ENCODE measurements at places on chromosomes 4 and X. TPM values are rescaled to one million over a fixed set of nuclear protein-coding genes. Genes with fewer than 3 reads are reported as not detected.

- no peak for DNase-seq
Observed at GRCh38 chrX:149013081-149013480, 492.0 kb downstream of the IDS start.

Gene RAB39B
- total RNA-seq, result 1.3 TPM

GRCh38 chrX:153687121-153688039 lies at the start of gene SLC6A8:
Gene SLC6A8 (plus strand): TSS chrX:153687926. CDS start chrX:153688575, 649 bp downstream.
- peak; percentile 60 for DNase-seq

DNA sequence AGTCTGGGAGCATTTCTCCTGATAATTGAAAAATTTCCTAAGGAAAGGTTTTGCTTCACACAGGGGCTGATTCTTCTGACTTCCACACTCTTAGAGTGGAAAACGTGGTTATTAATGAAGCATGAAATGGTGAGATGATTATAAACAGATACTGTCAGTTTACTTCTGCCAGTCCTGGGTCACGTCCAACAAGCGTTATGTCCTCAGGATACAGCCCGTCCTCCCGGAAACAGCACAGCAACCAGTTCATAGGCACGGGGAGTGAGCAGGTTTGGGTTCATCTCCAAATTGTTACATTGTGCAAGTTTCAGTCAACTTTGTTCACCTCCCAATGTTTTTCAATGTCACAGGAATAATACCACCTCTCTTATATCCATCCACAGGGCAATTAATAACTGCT lies 98.8 kb downstream of the NPNT start:
- DNase-seq, result no peak

Gene BRS3
- not detected for total RNA-seq

- no peak for DNase-seq
Observed at GRCh38 chr4:25838526-25838925, 24.3 kb downstream of the SEL1L3 start.

DNA sequence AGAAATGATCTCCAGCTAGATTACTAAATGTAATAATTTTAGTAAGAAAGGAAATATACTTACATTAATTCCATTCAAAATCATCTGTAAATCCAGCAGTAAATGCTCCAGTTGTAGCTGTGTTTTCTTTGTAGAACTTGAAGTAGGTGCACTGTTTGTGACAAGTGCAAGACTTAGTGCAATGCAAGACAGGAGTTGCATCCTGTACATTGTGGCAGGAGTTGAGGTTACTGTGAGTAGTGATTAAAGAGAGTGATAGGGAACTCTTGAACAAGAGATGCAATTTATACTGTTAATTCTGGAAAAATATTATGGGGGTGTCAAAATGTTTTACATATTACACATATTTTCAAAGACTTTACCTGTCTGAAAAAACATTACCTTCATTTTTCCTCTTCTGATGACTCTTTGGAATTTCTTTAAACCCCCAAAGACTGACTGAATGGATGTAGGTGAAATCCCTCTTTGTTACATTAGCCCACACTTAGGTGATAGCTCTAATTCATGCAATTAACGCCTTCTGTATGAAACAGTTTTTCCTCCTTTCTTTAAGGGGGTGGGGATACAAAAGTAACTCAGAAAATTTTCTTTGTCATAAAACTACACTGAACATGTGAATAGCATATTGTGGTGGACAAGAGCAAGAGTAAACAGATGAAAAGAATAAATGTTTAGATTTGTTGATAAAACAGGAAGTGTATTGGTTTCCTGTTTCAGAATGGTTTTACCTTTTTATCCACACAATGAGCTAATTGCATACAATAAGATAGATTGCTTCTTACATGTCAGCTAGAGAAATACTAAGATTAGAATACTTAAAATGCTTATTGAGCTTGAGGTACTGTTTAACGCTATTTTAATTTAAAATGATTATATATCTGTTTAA lies at the start of gene IL2:
TSS of gene IL2 (minus strand) at position 495 of the 886 bp plus-strand sequence. CDS start at position 210, 285 bp downstream.
- DNase-seq, result no peak

Gene HHIP
- 0.46 TPM for total RNA-seq

DNA sequence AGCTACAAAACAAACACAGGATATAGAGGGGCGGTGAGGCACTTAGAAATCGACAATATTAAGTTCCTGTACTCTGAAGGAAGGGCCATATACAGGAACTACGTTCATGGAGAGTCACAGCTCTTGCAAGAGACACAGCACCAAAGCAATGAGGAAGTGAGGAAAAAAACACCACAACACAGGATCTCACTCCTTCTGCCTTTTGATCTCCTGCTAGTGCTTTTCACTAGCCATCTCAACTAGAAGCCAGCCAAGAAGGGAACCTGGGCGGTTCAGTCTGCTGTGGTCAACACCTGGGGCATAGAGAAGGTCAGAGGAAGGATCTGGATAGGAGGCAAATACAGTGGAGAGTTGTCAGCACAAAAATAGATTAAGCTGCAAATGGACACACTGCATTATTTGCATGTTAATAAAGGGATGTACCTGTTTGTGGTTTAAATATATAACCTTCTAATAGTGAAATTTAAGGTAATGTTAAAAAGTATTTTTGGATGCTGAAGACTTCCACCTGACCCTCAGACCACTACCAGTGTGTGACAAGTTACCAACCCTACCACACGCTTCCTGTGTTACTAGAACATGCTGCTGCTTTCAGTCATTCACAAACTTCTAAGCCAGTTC lies 104.6 kb downstream of the DTHD1 start:
- DNase-seq, result peak; percentile 4

Gene SLC4A4
- 5.0 TPM for total RNA-seq

- no peak for DNase-seq
Observed at GRCh38 chr4:121873604-121874003, 3.3 kb upstream of the BBS7 start.

DNA sequence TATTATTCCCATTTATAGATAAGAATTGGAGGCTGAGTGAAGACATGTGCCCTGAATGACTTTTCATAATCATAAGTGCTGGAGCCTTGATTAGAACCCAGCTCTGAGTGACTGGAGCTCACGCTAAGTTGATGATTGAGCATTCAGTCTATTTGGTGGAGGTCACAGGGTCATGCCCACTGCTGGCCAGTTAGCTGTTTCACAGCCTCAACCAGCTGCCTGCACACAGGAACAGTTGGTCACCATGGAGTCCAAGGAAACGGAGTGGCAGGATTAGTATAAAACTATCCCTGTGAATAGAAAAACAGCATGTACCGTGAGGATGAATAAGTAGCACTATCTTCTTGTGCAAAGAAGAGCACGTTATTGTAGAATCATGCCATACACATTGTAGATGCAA lies 1.0 kb upstream of the C4orf54 start:
- no peak for DNase-seq

- peak; percentile 4 for DNase-seq
Observed at GRCh38 chrX:135520022-135520552, 373 bp upstream of the INTS6L start.

Gene HPRT1
- total RNA-seq, result 10.5 TPM

DNA sequence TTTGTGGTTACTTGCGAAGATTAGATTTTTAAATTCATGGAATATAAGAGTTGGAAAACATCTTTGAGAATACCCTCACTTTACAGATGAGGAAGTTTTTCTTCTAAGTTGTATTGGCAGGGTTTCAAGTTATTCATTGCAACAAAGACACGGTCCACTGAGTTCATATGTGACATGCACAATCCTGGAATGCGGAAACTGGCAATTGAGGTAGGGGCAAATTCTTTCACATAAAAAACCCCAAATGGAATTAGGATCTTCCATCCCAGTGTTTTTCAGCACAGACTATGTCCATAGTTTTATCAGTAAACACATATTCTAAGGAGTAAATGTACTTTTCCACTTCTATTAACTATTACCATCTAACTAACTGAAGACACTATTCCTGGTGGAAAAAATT lies 81.8 kb upstream of the NAP1L5 start:
- no peak for DNase-seq

Gene RHOXF2B
- not detected for total RNA-seq

DNA sequence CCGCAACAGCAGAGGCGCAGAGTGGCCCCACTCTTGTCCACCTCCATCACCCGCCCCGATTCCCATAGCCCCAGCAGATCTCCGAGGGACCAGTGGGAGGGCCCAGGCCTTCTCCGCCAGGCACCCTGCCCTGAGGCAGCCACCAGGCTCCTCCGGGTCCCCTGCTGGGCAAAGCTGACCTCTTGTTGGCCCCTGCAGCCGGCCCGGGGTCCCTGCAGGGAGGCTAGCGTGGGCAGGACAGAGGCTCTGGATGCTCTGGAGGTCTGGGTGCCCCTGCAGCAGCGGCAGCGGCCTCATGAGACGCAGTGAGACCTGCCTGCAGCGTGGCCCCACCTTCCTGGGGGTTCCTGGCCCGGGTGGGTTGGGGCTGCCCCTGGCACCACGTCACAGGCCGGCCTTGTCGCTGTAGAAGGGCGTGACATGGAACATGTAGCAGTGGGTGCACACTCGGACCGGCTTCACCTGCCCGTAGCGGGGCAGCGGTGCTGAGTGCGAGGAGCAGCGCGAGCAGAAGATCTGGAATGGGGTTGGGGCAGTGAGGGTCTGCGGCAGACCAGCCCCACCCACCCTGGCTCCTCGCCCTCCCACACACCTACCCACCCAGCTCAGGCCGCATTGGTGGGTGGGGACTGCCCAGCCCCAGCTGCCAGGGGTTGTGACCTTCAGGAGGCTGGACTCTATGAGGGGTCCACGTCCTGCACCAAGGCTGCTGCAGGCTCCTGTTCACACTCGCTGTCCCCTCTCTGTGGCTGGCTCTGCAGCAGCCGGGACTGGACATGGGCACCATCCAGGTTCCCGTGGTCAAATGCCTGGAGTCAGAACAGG lies 8.6 kb upstream of the MXD4 start:
- no peak for DNase-seq

- no peak for DNase-seq
Observed at GRCh38 chr4:73985528-73985852, 2.5 kb downstream of the PPBP start.

- peak; percentile 73 for DNase-seq
Observed at GRCh38 chrX:112840382-112841113, at the start of gene AMOT. Gene AMOT (minus strand): TSS chrX:112840831. CDS start chrX:112823126, 17,705 bp downstream.

DNA sequence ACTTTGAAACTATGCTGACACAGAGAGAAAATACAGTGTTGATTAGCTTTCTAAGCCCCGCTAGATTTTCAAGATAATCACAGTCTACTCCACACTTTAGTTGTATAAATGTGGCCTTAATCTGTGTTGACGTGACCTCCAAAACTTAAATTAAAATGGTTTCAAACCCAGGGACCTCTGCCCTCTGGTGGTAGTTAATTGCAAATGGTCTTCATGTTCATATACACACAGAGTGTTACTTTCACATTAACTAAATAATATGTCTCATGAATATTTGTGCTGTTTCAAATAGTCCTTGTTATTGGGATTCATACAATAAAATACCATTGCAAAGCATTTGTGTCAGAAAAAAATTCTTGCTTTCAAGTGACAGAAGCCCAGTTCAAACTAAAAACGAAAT lies 64.3 kb downstream of the TASL start:
- DNase-seq, result no peak

DNA sequence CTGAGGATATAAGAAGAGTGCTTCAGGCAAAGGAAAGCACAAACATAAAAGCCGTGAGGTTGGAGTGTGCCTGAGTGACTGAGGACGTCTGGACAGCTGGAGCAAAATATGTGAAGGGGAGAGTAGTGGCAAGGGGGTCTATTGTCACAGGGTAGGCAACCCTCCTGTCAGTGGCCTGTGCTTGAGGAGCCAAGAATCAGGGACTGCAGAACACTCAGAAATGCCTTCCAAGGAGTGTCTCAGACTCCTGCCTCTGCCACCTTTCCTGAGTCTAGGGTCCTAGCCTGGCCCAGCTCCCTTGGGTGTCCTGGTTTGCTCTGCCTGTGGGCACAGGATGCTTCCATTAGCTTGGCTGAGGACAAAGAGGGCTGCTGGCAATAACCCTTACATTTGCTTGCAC lies 152.5 kb upstream of the PJA1 start:
- no peak for DNase-seq

Gene N4BP2
- 24.9 TPM for total RNA-seq

- DNase-seq, result no peak
Observed at GRCh38 chr4:81422595-81422994, 49.1 kb downstream of the RASGEF1B start.

GRCh38 chrX:118254611-118255010 lies 91.3 kb upstream of the WDR44 start:
- DNase-seq, result peak; percentile 53

Gene COL4A6
- 10.5 TPM for total RNA-seq

DNA sequence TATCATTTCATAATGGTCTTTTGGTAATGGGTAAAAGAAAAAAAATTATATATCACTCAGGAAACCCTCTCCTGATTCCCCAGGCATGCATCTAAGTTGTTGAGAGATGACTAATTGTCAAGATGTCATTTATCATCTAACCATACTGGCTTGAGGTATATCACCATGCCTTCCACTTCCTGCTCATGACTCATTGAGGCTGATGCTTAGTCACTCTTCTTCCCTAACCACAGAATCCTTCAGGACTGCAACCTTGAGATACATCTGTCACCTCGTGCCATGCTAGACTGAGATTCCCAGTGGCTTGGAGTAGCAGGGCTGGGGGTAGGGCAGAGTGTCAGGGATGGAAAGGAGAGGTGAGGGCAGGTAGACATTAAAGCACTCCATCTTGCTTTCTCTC lies 782.5 kb upstream of the INTU start:
- DNase-seq, result no peak

Gene PARM1
- total RNA-seq, result 0.18 TPM

Gene PPP2R2C
- 1.7 TPM for total RNA-seq

- DNase-seq, result no peak
Observed at GRCh38 chr4:101418055-101418454, 70.7 kb upstream of the PPP3CA start.

- peak; percentile 21 for DNase-seq
Observed at GRCh38 chr4:10020871-10021652, at the start of gene SLC2A9. Gene SLC2A9 (minus strand): TSS chr4:10021497. CDS start chr4:10021429, 68 bp downstream.

DNA sequence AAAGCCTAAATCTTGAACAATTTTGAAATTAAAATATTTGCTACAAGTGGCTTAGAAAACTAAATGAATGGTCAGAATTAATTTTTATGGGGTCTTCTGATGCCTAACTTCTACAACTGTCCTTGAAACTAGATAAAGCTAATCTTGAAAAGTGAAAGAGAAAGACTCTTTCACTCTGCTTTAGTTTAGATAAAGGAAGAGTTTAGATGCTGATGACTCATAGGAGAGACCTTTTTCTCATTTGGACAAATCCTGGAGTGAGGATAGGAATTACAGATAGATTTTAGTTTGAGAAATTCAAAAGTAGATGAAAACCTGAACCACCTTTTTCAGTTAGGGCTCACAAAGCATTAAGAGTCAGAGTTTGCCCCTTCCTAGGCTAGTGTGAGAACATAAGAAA lies 342.3 kb upstream of the GRID2 start:
- no peak for DNase-seq
